Smooth muscle cell of bladder (primary cell): ENCODE measurements at places on chromosomes 7 and 10. TPM values are rescaled to one million over a fixed set of nuclear protein-coding genes. Genes with fewer than 3 reads are reported as not detected.

The ELFN1 gene
- 1.1 and 2.1 TPM in 2 replicates for total RNA-seq

The ST8SIA6 gene
- not detected in 2 replicates for total RNA-seq

The OPALIN gene
- total RNA-seq: not detected in 2 replicates

The LSM8 gene
- total RNA-seq: 34.9 and 35.4 TPM in 2 replicates

The PIK3CG gene
- 0.09 and 0.28 TPM in 2 replicates for total RNA-seq

The GIMAP2 gene
- 0.55 and 1.1 TPM in 2 replicates for total RNA-seq

The GRK5 gene
- 29.8 and 42.1 TPM in 2 replicates for total RNA-seq

The CYP2E1 gene
- 0.28 and 0.37 TPM in 2 replicates for total RNA-seq

The NUDT1 gene
- total RNA-seq: 28.8 and 34.8 TPM in 2 replicates

The TEX47 gene
- not detected in 2 replicates for total RNA-seq

The GLI3 gene
- total RNA-seq: 4.1 and 5.1 TPM in 2 replicates

The HABP2 gene
- not detected in 2 replicates for total RNA-seq

The RPP30 gene
- total RNA-seq: 32.9 and 35.6 TPM in 2 replicates

The FAM25A gene
- total RNA-seq: not detected in 2 replicates

The SVIL gene
- total RNA-seq: 47.6 and 83.6 TPM in 2 replicates

The KCNH2 gene
- total RNA-seq: 0.83 and 1.7 TPM in 2 replicates

The ABCF2 gene
- 60.3 and 62.2 TPM in 2 replicates for total RNA-seq

The MYL10 gene
- not detected in 2 replicates for total RNA-seq

The CYP3A4 gene
- not detected in 2 replicates for total RNA-seq

The NKX1-2 gene
- not detected in 2 replicates for total RNA-seq

The NRP1 gene
- 125 and 177 TPM in 2 replicates for total RNA-seq

The TRIM8 gene
- total RNA-seq: 50.2 and 62.6 TPM in 2 replicates

The EVX1 gene
- total RNA-seq: under 0.01 TPM in 1 of 2 replicates, not detected in the other

The TMEM26 gene
- 0.71 and 0.92 TPM in 2 replicates for total RNA-seq

The CD36 gene
- 24.7 and 46.6 TPM in 2 replicates for total RNA-seq

The BAZ1B gene
- total RNA-seq: 45.8 and 54.6 TPM in 2 replicates

The NRCAM gene
- total RNA-seq: 0.14 and 0.18 TPM in 2 replicates
